ENCODE measurements at places on chromosomes 12 and 14. TPM values are rescaled to one million over a fixed set of nuclear protein-coding genes. Genes with fewer than 3 reads are reported as not detected.

ACRBP gene
- polyA plus RNA-seq: 7.6 TPM

CELA1 gene
- polyA plus RNA-seq: not detected

APOLD1 gene
- polyA plus RNA-seq: 2.0 TPM

KRT76 gene
- polyA plus RNA-seq: not detected

KLHDC1 gene
- 3.9 TPM for polyA plus RNA-seq

A2ML1 gene
- not detected for polyA plus RNA-seq

PMCH gene
- not detected for polyA plus RNA-seq

COL2A1 gene
- polyA plus RNA-seq: not detected

FGF23 gene
- not detected for polyA plus RNA-seq

AVPR1A gene
- not detected for polyA plus RNA-seq

RASAL1 gene
- polyA plus RNA-seq: not detected

INHBE gene
- not detected for polyA plus RNA-seq

LMNTD1 gene
- polyA plus RNA-seq: not detected

STYK1 gene
- polyA plus RNA-seq: not detected

PPP4R4 gene
- not detected for polyA plus RNA-seq

CRADD gene
- polyA plus RNA-seq: 11.1 TPM

Data from naive B cell (primary cell).